Stimulated activated CD4-positive, alpha-beta T cell treated with anti-CD3 and anti-CD28 coated beads, Interleukin-1b, Interleukin-23, amount 100 ng/mL, for 1 hour (primary cell): ENCODE measurements at places on chromosomes 2 and 18.

DNA sequence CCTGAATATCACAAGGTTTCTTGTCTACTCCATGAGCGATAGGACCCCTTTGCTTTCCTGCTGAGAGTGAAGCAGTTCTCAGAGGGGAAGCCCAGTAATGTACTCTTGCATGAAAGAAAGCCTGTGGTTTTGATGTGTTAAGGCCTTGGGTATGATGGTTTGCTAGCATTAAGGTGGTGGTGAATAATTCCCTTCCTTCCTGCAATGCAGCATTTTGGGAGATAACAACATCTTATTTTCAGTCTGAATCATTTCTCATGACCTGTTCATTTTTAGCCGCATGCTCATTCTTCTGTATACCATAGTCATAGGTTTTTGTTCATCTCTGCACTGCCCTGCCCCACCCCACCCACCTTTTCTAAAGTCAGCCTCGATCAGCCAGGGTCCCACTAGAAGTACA is 66.2 kb downstream of the HNMT start:
- DNase-seq: no peak

DNA sequence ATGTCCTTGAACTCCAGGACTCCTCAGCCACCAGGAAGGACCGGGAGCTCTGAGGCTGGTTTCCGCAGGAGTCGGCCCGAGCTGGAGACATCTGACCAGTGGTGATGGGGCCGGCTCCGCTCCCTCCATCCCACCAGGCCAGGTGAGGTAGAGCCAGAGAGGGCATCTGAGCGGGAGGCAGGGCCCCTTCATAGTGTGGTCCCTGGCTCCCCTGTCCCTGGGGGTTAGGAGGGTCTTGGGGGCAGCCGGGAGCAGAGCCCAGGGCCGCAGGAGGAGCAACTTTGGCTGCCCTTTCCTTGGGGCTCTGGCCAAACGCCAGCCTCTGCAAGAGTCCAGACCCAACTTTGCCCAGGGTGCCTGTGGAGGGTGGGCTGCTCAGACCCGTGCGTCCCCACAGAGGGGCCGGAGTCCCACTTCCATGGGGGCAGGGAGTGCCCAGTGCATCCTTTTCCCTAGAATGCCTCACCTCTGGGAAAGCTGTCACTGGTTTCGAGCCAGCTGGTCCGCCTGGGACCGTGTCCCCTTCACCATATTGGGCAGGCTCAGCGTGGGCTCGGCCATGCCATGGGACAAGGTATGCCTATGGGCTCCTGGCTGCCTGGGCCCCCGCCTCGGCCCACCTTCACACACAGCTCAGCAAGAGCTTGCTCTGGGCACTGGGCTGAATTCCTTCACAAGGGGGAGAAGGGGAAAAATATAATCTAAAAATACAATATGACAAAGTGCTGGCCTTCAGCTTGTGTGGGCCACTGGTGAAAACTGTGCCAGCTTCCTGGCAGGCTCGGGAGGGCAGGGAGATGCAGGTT is 148.6 kb downstream of the TWIST2 start:
- DNase-seq: no peak

DNA sequence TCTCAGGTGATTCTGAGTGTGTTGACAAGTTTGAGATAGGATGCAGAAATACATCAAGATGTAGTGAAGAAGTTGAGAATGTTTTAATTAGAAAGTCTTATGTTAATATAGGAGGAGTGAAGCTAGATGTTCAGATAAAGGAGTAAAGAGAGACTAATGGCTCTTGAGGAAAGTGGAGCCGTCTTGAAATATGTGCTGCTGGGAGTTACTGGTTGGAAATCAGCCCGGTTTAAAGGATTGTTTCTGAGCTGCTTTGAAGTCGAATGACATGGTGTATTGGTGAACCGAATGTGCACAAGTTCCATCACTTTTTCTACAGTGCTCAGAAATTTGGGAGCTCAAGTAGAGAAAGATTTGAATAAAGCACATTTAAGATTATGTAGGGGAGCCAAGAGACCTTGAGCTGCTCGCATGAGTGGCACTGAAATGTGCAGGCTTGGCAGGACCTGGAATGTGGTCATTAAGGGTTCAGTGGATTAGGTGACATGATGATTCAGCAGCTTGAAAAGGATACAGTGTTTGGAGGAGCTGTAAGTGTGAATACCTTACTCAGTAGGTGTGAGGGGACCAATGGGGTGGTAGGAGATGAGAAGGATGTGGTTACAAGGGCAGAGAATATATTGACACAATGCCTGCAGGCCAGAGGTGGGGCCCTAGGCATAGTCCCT is 68.6 kb downstream of the CAB39 start:
- no peak for DNase-seq

DNA sequence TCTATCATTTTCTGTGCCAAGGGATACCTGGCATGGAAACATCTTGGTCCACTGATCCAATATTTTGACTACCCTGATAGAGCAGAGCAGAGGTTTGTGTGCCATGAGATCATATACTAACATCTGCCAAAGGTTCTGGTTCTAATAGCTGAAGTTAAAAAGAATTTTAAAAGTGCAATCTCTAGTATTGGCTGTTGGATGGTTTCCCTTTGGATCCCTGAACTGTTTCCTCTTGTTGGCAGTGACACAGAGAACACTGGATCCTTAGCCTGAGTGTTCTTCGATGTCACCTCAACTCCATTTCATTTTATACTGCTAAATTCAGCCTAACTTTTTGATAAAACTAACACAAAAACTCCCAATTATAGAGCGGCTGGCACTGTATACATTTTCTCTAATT is 169.3 kb upstream of the FBXO11 start:
- no peak for DNase-seq
